ENCODE measurements at places on chromosomes 5 and 9.

DNA sequence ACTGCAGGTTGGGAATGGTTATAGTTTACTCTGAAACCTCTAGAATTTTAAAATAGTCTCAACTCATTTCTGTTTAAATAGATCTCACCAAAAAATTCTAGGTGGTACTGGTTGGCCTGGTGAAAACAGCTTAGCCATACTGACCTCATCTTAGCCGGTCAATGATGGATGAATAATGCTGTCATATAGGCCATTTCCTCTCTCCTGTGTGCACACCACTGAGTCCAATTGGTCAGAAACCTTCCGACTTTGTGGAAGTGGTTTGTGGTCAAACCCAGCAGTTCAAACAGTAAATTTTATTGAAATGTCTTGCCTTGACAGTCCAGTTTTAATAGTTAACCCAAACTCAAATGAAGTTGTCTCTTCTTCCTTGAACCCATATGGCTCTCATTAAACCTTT is 98.6 kb downstream of the GIN1 start:
- no peak for DNase-seq

DNA sequence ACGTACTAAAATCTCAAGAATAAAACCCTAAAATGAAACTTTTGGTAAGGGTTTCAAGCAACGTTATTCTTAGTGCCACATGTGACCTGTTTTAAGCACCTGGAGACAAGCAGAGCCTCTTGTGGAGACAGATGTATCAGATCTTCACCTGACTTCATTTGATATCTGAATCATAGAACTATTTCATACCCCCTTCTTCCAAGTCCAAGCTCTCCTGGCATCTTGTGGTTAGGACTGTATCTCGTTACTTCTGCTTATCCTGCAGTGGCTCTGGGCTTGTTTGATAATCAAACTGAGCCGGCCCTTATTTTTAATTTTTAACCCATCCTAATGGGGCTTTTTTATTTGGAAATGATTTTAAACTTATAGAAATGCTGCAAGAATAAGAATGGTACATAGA is 11.1 kb upstream of the FSD1L start:
- no peak for DNase-seq

DNA sequence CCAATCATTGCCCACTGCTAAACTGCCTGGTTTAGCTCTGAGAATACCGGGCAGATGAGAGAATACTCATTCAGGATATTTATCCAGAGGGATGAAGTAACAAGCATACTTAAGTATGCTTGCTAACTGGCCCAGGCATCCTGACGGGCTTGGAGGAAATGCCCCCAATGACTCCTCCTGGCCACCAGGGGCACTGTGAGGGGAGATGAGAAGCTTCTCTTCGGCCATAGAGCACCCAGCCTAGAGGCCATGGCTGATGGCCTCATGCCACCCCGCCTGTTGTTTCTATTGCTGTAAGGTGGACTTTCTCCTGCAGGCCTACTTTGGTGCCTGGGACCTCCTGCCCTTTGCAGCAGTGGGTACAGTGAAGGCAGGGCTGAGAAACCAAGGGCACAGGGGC is 134.5 kb upstream of the FSTL4 start:
- DNase-seq = peak; percentile 4

DNA sequence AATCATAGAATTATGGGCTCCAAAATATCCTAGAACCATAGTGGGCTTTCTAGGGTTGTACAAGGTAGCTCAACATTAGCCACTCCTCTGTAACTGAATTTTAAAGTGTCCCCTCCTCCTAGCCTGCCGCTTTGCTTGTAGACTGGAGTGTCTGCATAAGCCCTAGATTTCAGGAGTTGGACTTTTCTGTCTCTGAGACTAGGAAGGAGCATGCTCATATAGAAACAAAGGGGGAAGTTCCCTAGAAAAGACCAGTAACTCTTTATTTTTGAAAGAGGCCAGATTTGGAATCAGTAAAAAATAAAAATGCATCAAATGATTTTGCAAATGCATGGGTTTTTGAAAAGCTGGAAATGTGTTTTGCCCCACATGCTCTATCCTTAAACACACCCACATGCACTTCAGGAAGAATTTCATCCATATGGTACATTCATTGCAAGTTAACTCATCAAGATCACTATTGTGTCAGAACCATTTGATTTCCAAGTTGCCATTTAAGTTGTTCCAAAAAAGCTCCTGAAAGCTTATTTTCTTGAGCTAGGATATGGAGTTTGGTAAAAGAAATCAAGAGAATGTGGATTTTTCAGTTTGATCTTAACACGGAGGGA is 121.0 kb upstream of the NR3C1 start:
- DNase-seq = no peak

DNA sequence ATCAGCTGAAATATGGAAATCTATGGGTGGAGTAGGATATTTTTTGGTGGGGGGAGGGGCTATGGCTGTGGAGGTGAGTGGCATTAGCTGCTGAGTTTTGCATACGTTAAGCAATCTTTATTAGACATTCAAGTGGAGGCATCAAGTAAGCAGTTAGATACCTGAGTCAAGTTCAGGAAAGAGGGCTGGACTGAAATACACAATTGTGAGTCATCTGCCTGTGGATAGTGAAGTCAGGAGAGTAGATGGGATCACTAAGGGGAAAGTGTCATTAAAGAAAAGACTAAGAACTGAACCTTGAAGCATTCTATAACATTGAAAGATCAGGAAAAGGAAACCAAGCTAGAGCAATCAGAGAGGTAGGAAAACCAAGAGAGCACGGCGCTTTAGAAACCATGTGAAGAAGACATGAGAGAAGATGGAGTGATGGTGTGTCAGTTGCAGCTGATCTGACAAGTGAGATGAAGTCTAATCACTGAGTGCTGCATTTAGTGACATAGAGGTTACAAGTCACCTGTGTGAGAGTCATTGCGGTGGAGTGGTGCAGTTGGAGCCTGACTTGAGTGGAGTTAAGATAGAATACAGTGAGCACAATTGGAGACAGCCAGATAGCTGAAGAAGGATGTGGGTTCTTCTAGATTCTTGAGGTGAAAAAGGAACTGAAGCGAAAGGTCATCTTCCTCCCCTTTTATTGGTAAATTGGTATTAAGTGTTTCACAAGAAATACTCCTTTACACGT is 88.7 kb downstream of the PIP5K1B start:
- no peak for DNase-seq

- DNase-seq = no peak
Measured at GRCh38 chr9:107727086-107727780, 237.7 kb upstream of the KLF4 start.
